ENCODE measurements at places on chromosomes 1 and 21. TPM values are rescaled to one million over a fixed set of nuclear protein-coding genes. Genes with fewer than 3 reads are reported as not detected.
A peak's percentile ranks its signal among the peaks of the same experiment; 100 is the strongest.

Gene LHX8
- not detected for total RNA-seq

Gene PLA2G5
- not detected for total RNA-seq

Gene NKAIN1
- total RNA-seq: not detected

Gene C2CD4D
- 3.5 TPM for total RNA-seq

Gene KCNK1
- total RNA-seq: 20.5 TPM

Gene SPEN
- total RNA-seq: 17.1 TPM

Gene USF1
- 78.4 TPM for total RNA-seq

Gene RERE
- 37.1 TPM for total RNA-seq

Gene EVA1C
- total RNA-seq: 16.0 TPM

Gene ERVH48-1
- not detected for total RNA-seq

Gene PCBP3
- not detected for total RNA-seq

GRCh38 chr1:31957701-31958674 is 19.8 kb upstream of the PTP4A2 start:
- no peak for DNase-seq

- no peak for DNase-seq
These were observed 21.6 kb downstream of the HUNK start for GRCh38 chr21:31894457-31894856.

GRCh38 chr1:30378003-30378596 is 345.3 kb downstream of the MATN1 start:
- no peak for DNase-seq

DNA sequence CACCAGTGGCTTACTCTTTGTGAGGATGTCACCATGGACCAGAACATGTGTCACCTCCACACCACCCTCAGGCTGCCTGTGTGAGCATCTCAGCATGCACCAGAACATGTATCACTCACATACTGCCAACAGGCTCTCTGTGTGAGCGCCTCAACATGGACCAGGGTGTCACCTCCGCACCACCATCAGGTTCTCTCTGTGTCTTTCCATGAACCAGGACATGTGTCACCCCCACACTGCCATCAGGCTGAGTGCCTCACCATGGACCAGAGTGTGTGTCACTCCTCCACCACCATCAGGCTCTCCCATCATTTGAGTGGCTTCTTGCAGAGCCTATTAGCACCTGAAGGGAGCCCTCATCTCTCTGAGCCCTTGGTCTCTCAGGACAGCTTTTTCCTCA is 125.2 kb downstream of the ZNF648 start:
- no peak for DNase-seq

DNA sequence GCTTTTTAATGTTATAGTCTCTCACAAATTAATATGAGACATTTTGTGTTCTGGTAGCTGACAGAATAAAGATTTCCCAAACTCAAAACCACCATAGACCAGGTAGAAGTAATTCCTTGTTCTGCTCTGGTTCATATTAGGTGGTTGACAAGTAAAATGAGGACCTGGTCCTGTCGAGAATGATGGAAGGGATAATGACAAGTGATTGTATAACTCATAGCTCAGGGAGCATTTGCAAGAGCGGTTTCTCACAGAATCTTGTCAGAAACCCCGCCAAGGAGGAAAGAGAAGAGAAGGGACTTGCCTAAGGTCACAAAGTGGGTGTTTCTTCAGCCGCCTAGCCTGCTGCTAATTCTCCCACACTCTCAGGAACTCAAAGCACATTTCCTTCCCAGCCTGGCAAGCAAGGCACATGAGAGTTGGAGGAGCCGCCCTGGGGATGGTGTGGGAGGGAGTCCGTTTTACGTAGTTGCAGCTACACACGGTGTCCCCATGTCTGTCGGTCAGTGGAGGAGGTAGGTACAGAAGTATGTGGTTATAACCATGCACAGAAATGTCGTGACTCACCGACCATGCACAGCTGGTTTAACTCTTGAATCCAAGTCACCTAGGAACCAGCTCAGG is 46.5 kb downstream of the SAMD13 start:
- DNase-seq: no peak

GRCh38 chr1:205440476-205441317 is 15.1 kb downstream of the BLACAT1 start:
- peak; percentile 97 for DNase-seq

DNA sequence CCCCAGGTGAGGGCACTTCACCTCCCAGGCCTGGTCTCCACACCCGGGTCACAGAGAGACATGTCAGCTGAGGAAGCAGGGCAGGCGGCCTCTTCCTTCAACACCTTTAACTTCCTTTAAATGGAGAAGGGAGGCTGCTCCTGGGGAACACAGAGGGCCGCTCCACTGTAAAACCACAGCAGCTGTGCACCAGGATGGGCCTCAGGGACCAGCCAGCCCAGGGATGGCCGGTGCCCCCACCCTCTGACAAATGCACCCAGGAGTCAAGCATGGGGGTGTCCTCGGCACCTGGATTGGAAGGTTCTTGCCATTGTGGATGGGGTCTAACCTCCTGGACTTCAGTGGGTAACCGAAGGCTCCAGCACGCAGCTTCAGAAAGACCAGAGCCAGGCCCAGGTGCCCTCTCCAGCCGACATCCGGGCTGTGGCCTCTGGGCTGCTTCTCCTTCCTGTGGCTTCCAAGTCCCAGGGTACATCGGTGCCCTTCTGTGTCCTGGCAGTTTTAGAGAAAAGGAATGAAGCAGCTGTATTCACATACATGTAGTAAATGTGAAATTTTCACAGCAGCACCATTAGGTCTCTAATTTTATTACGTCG is 121.7 kb upstream of the COL6A1 start:
- no peak for DNase-seq

GRCh38 chr21:29306920-29307319 is 8.2 kb downstream of the BACH1 start:
- DNase-seq: no peak

DNA sequence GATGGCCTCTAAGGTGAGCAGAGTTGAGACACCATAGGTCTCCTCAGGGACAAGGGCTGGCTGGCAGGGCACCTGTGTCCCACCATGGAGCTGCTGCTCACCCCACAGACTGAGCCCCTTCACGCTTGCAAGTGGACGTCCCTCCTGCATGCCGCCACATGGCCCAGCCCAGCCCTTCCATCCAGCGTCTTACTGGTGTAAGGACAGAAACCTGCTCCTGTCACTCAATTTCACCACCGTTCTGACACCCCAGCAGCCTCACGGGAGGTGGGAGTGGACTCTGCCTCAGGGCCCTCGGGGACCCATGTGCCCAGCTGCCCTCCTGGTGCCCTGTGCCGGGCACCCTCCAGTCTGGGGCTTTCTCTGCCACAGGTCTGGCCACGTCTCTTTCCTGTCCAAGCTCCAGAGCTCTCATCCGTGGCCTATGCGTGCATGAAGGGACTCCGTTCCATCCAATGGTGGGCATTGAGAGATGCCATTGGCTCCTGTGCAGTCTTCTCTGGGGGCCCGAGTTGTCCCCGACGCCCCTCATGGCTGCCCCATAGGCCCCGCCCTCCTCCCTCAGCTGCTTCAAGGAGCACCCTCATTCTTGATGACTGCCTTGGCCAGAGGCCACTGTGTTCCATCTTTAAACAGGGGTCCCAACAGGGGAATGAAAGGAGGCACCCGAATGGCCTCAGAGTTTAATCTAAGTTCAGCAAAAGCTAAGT is 42.6 kb upstream of the COL6A1 start:
- no peak for DNase-seq

DNA sequence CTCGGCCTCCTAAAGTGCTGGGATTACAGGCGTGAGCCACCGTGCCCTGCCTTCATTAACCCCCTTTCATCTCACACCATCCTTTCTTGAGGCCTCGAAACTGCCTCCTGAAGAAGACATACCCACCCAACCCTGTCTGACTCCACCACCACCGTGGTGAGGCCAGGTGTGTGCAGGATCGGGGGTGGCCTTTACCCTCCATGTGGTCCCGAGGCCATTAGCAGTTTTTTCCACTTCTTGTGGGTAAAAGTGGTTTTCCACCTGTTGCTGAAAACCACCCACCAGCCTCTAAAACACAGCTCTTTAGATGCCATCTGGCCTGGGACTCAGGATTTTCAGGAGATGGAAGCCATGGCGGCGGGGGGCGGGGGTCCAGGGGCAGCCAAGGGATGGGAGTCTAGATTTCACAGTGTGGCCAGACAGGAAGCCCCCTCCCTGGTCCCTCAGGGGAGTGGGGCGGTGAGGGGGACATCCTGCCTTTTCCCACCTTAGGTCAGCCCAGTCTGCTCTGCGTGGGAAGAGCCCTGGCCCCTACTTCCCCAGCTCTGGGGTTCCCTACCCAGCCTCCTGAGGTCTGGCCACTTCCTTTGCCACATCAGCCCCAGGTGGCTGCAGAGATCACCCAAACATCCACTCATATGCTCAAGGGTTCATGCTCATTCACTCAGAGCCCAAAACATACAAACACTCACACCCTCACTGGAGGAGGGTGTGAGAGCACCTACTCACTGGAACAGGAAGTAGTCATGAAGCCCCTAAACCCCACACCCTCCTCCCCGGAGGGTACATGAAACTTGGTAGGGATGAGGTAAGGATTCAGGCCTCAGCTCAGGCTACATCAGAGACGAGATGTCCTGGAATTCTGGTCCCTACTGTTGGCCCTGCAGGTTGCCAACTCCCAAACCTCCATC is 2.3 kb downstream of the FGR start:
- no peak for DNase-seq

- no peak for DNase-seq
These were observed 209.6 kb downstream of the BACH1 start for GRCh38 chr21:29508301-29508700.

- no peak for DNase-seq
These were observed 1.6 kb downstream of the PPP1R15B start for GRCh38 chr1:204409836-204410687.

- DNase-seq: no peak
These were observed 38.0 kb downstream of the DNTTIP2 start for GRCh38 chr1:93840956-93841482.

- no peak for DNase-seq
These were observed 173.0 kb upstream of the LMO4 start for GRCh38 chr1:87155648-87156047.

GRCh38 chr1:74683656-74684055 is 10.1 kb upstream of the ERICH3 start:
- DNase-seq: no peak

- DNase-seq: no peak
These were observed 31.2 kb downstream of the PTPRU start for GRCh38 chr1:29267321-29268070.

GRCh38 chr1:149931212-149931790 is 3.7 kb upstream of the SF3B4 start:
- DNase-seq: no peak

DNA sequence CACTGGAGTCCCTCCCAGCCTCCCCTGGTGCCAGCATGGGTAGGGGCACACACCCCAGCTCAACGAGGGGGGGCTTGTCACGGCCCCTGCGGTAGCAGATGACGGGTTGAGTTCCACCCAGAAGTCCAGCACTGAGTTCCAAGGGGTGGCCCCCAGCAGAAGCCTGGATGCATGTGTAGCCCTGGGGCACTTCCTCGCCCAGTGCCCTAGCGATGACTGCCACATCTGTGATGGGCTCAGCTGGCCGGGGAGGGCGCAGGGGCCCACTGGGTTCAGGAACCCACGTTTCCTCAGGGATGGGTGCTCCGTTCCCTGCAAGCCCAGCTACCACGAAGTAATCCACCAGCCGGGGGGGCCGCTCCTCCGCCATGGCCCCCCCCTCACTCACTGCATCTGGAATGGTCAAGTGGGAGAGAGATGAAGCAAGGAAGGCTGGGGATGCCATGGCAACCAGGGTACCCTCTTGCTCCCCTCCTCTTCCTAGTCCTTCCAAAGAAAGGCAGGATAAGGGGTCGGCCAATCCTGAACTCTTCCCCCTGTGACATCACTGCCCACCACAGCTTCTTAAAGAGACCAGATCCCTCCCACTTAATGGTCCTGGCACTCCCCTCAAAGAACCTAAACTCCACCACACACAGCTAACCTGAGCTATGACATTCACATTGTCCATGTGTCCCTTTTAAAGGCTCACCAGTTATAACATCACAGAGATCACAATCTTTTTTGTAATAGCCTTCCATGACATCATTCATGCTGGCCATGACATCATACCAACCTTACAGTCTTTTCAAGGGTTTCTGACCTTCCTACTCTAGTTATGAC is 2.3 kb downstream of the DENND4B start:
- DNase-seq: no peak

DNA sequence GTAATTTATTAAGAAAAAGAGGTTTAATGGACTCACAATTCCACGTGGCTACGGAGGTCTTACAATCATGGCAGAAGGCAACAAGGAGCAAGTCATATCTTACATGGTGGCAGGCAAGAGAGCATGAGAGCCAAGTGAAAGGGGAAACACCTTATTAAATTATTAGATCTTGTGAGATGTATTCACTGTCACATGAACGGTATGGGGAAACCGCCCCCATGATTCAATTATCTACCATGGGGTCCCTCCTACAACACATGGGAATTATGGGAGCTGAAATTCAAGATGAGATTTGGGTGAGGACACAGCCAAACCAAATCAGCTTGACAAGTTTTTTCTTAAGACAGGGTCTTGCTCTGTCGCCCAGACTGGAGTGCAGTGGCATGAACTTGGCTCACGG is 14.3 kb downstream of the DAP3 start:
- DNase-seq: no peak

DNA sequence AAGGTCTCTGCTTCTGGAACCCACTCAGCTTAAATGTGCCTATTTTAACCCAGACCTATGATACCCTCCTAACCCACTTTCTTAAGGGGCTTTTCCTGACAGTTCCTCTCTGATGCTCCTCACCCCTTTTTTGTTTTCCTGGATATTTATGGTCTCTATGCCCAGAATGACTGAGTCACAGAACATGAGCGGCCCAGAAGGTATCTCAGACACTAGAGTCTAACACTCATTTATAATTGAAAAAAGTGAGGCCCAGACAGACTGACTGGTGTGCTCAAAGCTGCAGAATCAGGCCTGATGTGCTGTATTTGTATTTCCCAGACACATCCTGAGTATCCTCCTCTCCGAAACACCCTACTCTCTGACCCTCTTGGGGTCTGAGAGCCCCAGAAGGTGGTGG is 44.0 kb downstream of the LRRC71 start:
- no peak for DNase-seq

- DNase-seq: peak; percentile 69
These were observed 42.0 kb downstream of the ACOT7 start for GRCh38 chr1:6351480-6352137.

- DNase-seq: no peak
These were observed 25.7 kb upstream of the BACE2 start for GRCh38 chr21:41142051-41142795.

- DNase-seq: no peak
These were observed 5.2 kb upstream of the AHDC1 start for GRCh38 chr1:27609210-27609555.

DNA sequence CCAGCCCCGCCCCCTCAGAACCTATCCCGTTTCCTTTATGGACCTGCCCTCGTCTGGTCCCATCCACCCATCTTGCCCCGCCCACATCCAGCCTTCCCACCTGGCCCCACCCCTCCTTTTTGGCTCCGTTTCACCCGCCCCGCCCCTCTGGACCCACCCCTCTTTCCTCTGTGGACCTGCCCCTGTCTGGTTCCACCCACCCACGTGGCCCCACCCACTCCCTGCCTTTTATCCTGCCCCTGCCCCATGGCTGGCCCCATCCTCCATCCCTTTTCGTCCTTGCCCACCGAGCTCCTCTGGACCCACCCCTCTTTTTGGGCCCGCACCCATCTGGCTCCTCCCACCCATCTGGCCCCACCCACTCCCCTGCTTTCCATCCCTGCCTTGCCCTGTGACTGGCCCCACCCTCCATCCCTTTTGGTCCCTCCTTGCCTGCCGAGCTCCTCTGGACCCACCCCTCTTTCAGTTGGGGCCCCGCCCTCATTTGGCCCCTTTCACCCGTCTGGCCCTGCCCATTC is 177.3 kb downstream of the CAMTA1 start:
- no peak for DNase-seq

- no peak for DNase-seq
These were observed 178.9 kb downstream of the MIS18A start for GRCh38 chr21:32099812-32100416.

- DNase-seq: no peak
These were observed 5.3 kb downstream of the IL23R start for GRCh38 chr1:67171574-67171955.
